ENCODE measurements at places on chromosomes 12 and 14. TPM values are rescaled to one million over a fixed set of nuclear protein-coding genes. Genes with fewer than 3 reads are reported as not detected.

- DNase-seq, result no peak
These were observed 167.9 kb downstream of the PRKD1 start for GRCh38 chr14:29759521-29760340.

GRCh38 chr14:67575684-67576083 lies 24.4 kb downstream of the PIGH start:
- no peak for DNase-seq

DNA sequence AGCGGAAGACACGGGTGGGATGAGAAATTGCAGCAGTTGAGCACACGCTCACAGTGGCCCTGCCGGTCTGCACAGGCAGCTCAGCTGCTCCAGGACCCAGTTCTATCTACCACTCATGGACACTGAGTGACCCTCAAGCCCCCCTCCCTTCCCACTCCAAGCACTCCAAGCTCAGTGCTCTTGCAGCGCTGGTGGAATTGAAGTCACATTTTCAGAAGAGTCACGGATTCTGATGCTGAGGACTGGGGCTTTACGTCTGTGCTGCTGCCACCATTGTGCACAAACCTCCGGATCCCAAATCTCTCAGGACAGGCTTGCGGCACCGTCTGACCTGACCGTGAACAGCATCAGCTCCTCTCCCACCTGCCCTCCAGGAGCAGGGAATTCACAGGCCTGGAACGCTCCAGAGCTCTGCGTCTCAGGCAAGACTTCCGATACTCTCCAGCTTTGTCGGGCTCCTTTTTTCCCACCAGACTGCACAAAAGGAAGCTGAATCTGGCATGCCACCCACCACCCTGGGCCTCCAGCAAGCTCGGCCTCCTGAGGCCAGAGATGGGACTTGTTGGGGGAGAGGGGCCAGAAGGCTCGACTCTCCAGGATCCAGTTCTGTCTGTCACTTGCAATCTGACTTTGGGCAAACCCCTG lies 213.1 kb upstream of the RTL1 start:
- peak; percentile 9 for DNase-seq

SMIM41 gene
- total RNA-seq, result not detected

LRRC10 gene
- total RNA-seq, result not detected
